IPS DF 19.7 (cell line): ENCODE measurements at places on chromosomes 11 and 22.

DNA sequence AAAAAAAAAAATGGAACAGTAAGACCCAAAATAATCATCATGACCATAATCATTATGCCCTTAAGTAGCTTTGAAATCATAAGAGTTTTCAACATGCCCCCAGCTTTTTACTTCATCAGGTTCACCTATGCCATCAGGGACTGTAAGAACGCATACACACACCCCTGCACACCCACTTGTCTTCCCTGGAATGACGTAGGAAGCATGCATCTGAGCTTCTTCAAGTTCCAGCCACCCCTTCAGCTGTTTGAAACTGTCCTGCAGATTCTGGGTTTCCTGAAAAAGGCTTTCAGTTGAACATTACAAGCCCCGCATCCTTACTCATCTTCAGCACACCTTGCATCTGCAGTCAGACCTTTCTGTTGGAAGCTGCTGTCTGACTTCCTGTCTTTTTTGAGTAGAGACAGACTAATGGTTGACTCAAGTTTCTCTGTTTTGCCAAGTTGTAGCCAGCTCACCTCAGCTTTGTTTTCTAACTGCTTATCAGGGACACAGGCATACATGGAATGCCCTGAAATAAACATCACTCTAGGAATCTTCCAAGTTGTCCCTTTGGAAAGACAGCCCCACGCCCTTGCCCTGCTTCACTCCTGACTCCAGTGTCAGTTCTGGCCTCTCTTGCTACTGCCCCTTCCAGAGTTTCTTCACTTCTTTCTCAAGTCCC lies 37.0 kb downstream of the ARHGAP1 start:
- DNase-seq = no peak

DNA sequence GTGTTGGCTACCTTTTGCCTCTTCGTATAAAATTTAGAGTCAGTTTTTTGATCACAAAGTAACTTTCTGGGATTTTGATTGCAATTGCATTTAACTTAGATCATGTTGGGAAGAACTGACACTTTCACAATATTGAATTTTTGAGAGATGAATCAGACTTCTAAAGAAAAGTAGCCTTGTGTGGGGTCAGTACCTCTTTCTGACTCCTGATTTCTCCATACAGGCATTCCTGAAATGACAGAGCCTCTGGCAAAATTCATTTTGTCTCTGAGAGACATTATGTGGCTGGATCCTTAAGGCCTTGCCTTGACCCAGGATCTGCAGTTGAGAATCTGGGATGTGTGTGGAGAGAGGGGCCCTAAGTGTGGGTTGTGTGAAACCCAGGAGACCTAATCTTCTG lies 37.8 kb downstream of the PPFIBP2 start:
- no peak for DNase-seq

DNA sequence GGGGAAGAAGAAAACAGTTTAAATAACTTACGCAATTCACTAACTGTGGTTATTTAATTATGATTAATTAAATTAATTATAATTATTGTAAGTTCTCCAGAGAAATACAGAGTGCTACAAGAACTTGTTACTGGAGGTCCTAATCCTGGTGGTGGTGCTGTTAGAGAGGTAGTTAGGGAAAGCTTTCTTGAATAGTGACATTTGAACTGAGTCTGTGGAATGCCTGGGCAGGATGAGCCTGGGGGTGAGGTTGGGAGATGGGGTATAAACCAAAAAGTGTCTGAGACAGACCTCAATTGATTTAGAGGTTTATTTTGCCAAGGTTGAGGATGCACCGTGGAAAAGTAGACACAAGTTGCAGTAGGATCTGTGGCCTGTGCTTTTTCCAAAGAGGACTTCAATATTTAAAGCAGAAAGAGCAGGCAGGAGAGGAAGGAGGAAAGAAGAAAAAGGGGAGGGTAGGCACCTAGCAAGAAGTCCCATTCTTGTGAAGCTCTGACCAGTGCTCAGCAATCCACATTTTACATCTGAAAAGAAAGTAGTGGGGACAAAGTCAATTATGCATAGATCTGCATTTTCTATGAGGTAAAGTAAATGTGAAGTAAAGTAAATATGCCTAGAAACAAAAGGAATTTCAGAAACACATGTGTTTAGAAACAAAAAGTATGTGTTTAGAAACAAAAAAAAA lies 4.4 kb upstream of the ZNF202 start:
- DNase-seq = no peak

GRCh38 chr11:74535371-74536160 lies 42.0 kb upstream of the LIPT2 start:
- no peak for DNase-seq

- no peak for DNase-seq
Measured at GRCh38 chr11:26580929-26581328, 8.9 kb upstream of the MUC15 start.

DNA sequence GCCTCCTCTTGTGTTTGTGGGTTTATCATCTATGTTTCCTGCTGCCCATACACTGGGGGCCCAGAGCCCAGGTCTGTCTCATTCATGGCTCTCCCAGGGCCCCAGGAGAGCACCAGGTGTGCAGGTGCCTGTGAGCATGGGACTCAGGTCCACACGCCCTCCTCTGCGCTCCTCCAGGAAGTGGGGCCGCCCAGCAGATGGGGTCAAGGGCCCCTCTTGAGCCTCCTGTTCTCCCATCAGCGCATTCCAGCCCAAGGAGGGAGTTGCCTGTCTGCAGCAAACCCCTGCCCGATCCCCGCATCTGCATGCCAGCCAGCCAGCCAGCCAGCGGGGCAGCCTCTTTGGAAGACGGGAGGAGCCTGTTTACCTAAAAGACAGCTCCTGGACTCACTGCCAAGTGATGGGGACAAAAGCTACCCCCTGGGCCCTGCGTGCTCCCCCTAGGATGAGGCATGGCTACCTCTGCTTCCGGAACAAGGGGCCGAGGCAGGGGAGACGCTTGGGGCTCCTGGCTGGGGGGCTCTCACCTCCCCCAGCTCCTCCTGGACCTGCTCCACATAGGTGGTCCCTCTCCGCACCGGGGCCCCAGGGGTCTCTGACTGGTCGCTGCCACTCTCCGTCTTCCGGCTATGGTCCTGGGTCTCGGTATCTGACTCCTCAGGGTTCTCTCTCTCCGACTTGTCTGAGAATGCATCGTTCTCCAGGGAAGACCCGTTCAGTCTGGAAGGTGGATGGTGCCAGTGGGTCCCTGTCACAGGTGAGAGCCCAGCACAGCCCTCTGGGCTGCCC lies 49.7 kb upstream of the CARS1 start:
- no peak for DNase-seq

DNA sequence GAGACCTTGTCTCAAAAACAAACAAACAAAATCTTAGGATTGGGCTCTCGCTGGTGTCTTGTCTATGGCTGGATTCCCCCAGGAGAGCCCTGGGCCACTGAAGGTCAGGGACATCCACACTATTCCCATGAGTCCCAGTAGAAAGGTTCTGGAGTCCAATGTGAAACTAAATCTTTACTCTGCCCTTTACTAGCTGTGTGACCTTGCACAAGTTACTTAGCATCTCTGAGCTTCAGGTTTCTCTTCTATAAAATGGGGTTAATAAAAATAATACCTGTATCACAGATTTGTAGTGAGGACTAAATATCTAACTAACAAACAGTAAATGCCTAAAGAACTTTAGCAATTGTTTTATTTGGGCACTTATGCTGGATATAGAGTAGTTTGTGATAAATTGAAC lies 9.0 kb downstream of the SLC43A1 start:
- no peak for DNase-seq

GRCh38 chr22:34763496-34763895 lies 302.5 kb upstream of the ISX start:
- no peak for DNase-seq

GRCh38 chr11:20002312-20003216 lies 157.7 kb downstream of the DBX1 start:
- no peak for DNase-seq

DNA sequence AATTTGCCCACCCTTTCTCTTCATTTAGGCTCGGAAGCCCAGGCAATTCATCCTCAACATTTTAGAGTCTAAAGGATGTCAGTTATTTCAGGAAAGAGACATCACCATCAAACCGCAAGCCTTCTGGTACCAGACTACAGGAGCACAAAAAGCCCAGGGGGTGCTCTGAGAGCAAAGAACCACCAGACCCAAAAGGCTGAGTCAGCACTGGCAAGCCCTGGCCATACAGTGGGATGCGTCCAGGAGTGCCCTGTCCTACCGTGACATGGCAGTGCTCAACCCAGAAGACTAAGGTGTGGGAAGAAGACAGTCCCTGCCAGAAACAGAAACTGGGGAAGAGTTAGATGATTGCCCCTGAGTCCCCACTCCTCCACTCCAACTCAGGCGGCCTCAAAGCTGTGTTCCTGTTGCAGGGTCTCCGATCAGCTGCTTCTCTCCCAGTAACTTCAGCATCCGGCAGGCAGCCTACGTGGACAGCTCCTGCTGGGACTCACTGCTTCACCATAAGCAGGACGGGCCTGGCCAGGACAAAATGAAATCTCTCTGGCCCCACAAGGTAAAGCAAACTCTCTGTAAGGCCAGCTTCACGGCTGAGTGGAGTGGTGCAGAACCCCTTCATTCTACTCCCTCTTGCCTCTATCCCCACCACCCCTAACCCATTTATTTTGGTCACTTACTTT lies 1.5 kb downstream of the PANX3 start:
- no peak for DNase-seq

- no peak for DNase-seq
Measured at GRCh38 chr22:49546811-49547585, 280.7 kb downstream of the BRD1 start.
